ENCODE measurements at places on chromosomes 5 and 9.

- DNase-seq: no peak
These were observed 15.2 kb downstream of the MAML1 start for GRCh38 chr5:179747811-179748210.

DNA sequence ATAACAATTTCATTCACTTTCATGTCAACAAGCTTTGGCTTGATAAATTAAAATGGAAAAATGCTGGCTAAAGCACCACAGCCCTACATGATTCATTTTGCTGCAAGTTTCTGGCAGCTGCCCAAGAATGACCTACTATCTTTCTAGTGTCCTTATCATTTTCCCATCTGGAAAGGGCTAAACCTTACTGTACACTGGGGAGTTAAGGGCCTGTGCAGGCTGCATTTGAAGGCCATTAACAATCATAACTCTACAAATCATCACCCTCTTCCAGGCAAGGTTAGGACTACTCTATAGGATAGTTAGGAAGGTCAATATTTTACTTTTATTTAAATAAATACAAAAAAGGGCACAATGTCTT, 579.7 kb upstream of the ZNF608 start:
- no peak for DNase-seq

DNA sequence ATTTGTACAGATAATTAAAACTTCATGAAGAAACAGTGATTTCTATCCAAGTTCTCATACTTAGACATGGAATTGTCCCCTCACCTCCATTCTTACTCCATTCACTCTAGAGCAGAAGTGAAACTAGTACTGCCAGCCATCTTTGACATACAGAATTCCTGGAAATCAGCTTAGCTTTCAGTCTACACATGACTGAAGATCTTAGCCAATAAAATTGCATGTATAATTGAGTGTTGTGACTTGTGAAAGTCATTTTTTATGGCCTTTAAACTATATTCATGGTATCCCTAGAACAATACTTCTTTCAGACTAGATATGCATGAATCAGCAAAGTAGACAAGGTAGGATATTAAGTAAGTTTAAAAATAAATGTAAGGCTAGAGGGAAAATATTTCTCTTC, 705.2 kb upstream of the ZNF608 start:
- DNase-seq: no peak

- no peak for DNase-seq
These were observed 647.8 kb upstream of the ACO1 start for GRCh38 chr9:31736581-31737179.

DNA sequence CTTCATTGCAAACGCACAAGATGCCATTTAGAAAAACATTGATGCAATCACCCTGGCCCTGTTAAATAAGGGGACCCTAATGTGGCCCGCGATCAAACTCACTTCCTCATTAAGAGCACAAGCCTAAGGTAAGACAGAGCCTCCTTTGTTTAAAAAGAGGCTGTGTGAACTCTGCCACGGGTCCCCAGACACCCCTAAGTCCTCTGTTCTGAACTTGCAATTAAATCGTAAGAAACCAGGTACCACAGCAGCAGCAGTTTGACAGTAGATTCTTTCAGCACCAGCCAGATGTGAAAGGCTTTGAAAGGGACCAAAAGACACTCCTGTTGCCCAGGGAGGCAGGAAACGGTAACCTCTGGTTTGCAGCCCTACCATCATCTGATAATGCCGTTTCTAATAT, 346.3 kb downstream of the TMEM167A start:
- no peak for DNase-seq

GRCh38 chr5:119996128-119996527, 366.8 kb downstream of the FAM170A start:
- DNase-seq: no peak

GRCh38 chr5:38468202-38468673, 88.2 kb downstream of the LIFR start:
- DNase-seq: no peak

GRCh38 chr9:21751998-21752397, 50.4 kb upstream of the MTAP start:
- DNase-seq: no peak

DNA sequence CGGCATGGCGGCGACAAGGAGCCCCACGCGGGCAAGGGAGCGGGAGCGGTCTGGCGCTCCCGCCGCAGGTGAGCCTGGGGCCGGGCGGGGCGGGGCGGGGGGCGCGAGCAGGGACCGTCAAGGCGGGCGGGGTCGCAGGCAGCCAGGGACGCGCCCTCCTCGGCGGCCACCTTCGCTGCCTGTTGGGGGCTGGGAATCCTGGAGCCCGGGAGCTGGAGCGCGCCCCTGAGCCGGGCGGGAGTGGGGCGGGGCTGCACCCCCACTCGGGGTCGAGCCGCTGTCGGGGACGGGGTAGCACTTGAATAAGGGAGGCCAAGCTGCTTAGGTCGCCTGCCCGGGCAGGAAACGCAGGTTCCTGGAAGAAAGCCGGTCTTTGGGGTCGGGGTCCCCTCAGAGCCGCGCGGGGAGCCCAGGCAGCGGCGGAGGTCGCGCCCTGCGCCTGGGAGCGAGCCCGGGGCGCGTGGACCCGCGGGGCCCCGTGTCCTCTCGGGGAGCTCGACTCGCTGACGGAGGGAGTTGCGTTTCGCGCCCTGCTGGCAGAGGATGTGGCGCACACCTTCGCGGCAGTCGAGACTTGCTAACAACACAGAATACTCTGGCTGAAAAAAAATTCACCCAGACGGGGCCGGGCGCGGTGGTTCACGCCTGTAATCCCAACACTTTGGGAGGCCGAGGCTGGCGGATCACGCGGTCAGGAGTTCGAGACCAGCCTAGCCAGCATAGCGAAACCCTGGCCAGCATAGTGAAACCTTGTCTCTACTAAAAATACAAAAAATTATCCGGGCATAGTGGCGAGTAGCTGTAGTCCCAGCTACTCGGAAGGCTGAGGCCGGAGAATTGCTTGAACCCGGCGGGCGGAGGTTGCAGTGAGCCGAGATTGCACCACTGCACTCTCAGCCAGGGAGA, 552 bp downstream of the OTULINL start:
- peak; percentile 21 for DNase-seq

DNA sequence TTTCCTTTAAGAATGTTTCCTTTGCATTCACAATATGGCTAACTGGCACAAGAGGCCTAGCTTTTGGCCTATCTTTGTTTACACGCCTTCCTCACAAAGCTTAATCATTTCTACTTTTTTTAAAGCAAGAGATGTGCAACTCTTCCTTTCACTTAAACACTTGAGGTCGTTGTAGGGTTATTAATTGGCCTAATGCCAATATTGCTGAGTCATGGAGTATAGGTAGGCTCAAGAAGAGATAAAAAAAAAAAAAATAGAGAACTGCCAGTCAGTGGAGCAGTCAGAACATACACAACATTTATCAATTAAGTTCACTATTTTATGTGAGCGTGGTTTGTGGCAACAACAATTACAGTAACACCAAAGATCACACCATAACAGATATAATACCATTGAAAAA, 5.9 kb downstream of the FKBP15 start:
- DNase-seq: no peak

GRCh38 chr9:122883125-122883524, 22.0 kb downstream of the RC3H2 start:
- DNase-seq: no peak

GRCh38 chr5:167652690-167653089, 638.8 kb upstream of the WWC1 start:
- DNase-seq: no peak

DNA sequence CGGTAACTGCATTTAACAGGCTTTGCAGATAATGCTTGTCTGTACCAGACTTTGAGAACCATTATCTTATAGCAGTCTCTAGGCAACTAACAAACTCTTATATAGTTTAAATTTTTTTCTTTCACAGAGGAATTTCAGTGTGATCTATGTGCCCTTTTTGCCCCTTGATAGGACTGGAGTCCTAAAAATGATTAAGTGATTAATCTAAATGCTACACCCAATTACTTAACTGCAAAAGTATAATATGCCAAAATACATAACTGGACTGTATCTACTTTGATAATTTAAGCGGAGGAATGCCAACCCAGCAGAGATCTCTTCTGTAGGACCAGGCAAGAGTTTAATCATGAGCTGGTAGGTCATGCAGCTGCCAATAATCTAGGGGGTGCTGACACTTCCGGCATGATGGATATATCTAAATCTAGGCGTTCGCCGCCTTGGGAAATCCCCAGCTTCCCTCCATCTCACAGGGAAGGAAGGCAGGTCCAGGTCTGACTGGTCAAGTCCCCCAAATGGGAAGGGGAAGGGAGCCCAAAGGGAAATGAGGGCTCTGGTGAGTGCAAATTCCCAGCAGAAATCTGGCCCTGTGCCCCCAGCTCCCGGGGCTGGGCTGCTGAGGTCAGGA, 205.6 kb downstream of the GAPVD1 start:
- no peak for DNase-seq

DNA sequence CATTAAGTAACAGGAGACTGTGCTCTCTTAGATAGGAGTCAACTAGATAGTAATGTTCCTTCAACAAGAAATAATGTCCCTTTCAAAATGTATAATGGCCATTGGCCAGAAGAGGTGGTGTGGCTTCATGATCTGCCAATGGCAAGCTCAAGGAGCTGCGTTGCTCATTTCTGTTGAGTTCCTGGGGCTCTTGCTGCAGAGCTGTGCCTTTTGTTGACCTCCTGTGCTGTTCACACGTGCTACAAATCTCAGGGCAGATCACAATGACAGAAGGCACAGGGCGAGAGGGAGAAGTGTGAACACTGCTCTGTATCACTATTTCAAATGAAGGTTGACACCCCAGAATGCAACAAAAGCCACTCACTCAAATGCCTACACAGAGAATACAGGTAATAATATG, 16.0 kb upstream of the TBC1D2 start:
- DNase-seq: no peak

DNA sequence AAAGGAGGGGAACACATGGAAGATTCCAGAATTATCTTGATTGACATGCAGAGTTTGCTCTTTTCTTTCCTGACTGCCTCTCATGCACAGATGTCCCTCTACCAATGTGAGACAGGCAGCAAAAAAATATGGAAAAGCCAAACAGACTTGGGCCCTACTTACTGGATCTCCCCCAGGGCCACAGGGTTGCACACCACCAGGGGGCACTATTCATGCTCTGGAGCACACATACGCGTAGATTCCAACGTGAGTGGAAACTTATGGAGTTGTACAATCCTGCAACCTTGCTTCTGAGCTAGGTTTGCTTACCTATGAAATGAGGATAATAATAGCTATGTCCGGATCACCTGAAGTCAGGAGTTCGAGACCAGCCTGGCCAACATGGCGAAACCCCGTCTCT, 319.5 kb downstream of the ARHGEF28 start:
- DNase-seq: no peak

- no peak for DNase-seq
These were observed 9.4 kb downstream of the TSC1 start for GRCh38 chr9:132935026-132935425.

GRCh38 chr9:4225291-4226028, 74.4 kb downstream of the GLIS3 start:
- DNase-seq: no peak

DNA sequence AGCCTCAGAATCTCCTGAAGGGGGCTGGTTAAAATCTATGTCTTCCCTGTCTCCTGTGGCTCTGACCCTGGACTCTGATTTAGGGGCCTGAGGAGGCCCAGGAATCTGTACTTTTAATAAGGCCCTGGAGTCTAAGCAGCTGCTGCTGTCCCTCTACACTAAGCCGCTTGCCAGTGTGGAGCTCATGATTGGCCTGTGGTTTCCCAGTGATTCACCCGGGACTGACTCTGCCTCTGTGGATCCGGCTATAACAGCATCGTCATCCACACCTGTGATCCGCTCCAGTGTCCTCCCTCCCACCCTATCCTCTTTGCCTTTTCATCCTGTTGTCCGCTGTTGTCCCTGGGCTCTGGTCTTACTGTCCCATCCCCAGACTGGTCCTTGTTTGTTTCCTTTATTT, 3.7 kb downstream of the SLC31A2 start:
- no peak for DNase-seq

DNA sequence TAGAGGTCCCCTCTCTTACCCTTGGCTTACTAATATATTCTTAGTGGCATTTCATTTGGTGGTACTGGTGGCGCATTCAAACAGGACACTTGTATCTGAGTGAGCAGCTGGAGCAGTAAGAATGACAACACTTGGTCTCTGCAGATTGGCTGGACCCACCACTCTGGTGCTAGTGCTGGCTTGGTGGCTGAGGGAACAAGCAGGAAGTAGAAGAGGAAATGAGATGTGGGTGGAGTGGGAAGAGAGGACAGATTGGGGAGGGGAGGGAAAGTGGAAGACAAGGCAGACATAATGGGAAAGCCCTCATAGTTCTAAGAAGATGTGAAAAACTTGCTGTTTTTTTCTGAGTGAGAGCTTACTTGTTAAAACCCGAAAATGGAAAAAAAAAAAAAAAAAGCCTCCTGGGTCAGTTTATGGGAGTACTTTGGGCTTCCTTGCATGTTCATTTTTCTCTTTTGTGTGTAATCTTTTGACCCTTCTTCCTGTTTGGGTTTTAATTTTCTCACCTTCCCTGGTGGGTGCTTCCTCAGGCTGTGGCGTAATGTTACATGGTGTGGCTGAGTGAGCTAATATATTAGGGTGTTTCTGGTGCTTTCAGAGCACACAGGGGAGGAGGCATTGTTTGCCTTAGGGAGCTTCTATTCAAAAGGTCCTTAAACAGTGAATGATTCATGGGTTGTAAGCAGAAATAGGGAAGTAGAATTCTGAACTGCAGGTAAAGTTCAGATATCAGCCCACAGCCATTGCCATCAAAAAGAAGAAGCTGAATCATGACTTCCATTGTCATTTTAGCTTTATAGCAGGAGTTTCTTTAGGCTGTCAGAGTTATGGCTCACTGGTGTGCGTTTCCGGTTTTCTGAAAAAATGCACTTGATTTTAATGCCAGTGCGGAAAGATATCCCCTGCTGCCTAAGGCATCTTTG, 52.3 kb downstream of the TLE4 start:
- DNase-seq: peak; percentile 18

- DNase-seq: no peak
These were observed 6.0 kb upstream of the SIL1 start for GRCh38 chr5:139204196-139204595.

DNA sequence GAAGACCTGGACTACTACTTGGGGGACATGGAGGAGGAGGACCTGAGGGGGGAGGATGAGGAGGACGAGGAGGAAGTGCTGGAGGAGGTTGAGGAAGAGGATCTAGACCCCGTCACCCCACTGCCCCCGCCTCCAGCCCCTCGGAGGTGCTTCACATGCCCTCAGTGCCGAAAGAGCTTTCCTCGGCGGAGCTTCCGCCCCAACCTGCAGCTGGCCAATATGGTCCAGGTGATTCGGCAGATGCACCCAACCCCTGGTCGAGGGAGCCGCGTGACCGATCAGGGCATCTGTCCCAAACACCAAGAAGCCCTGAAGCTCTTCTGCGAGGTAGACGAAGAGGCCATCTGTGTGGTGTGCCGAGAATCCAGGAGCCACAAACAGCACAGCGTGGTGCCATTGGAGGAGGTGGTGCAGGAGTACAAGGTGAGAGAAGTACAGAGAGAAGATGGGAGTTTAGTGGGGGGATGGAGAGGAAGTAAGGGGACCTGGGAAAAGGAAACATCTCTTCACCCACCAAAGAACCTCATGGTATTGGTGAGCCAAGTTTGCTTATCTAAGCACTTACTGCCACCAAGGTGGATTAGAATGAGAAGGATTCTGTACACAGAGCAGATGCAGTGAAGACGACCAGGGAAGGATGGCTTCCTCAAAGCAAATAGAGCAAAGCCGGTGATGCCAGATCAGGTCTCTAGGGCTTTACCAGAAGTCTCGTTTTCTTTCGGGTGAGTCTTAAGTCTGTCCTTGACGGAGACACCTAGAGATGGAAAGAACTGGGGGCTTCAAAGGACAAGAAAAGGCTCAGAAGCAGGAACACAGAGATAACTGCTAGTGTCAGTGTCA, 1.5 kb downstream of the TRIM41 start:
- no peak for DNase-seq

- no peak for DNase-seq
These were observed 98.4 kb upstream of the CAST start for GRCh38 chr5:96563816-96564215.

GRCh38 chr9:4794691-4795090, 1.9 kb downstream of the RCL1 start:
- no peak for DNase-seq
